SK-N-SH (cell line): ENCODE measurements at places on chromosomes 16 and 17. TPM values are rescaled to one million over a fixed set of nuclear protein-coding genes. Genes with fewer than 3 reads are reported as not detected.

DNA sequence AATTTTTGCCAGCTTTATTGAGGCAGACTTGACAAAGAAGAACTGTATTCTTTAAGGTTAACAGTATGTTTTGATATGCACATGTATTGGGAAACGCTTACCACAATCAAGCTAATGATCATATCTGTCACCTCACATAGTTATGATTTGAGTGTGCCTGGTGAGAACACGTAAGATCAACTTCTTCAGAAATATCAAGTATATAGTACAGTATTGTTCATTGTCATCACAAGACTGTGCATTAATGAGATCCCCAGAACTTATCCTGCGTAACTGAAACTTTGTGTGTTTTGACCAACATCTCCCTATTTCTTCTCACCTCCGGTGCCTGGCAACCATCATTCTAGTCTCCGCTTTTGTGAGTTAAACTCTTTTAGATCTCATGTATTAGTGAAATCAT lies 756.4 kb upstream of the EEF2KMT start:
- H3K27ac ChIP-seq = no peak overlapping the region
- H3K4me3 ChIP-seq = no peak overlapping the region
- DNase-seq = no peak
- no peaks in the 10 kb centered on the region for H3K36me3 ChIP-seq

GRCh38 chr17:21263376-21263775 lies 10.2 kb upstream of the NATD1 start:
- H3K36me3 ChIP-seq = no peaks in the 10 kb centered on the region
- no peaks in the 10 kb centered on the region for H3K27me3 ChIP-seq
- no peak overlapping the region for H3K27ac ChIP-seq
- H3K4me3 ChIP-seq = no peak overlapping the region

ADGRG1 gene
- 2.6 and 7.4 TPM in 2 replicates for polyA plus RNA-seq

CD300E gene
- not detected in 2 replicates for polyA plus RNA-seq

KRT24 gene
- not detected in 2 replicates for polyA plus RNA-seq
